CD4-positive, alpha-beta T cell treated with Interleukin-17A for 1 hour (primary cell): ENCODE measurements at places on chromosomes 2 and 18.

- DNase-seq, result no peak
Observed at GRCh38 chr2:176211110-176211509, 22.6 kb downstream of the HOXD1 start.

DNA sequence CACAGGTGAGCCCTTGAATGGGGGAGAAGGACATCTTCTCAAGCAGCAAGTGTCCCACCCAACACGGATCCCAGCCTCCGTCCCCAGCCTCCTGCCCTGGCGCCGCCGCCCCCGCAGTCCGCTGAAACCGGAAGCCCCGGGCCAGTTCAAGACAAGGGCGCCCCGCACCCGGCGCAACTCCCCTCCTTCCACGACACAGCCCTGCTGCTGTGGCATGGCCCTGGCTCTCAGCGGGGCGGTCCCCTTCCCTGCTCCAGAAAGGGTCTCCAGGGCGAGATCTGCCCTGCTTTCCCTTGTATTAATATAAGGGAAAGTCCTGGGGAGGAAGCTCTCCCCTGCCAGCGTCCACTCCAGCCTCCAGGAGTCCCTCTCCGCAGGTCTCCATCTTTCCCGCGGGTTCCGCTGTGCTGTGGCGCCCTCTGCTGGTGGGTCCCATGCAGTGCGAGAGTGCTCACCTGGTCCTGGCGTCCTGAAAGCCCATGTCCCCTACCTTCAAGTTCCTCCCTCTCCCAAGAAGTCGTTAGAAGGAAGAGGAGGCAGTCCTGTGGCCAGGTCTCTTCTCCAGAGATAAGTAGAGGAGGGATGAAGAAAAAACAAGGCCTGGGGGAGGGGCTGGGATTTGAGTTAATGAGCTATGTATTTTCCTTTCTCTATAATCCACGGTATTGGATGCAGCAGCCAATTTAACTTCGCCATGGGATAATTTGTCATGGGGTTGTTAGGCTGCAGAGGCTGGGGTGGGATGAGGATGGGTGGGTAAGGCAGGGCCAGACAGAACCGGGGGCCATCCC is 176.0 kb downstream of the SMAD2 start:
- DNase-seq, result peak; percentile 33

DNA sequence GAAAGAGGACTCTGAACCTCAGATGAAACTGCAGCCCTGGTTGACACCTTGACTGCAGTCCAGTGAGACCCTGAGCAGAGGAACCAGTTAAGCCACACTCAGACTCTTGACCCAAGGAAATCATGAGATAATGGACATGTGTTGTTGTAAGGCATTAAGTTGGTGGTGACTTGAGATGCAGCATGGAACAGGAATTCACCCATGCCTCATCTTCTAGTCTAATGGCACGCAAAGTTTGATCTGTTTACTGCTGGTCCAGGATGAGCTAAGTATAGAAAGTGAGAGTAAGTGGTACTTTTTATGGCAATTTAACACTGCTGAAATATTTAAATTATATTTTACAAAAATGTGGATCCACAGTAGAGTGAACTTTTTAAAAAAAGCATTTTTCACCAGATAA is 51.3 kb upstream of the LTBP1 start:
- no peak for DNase-seq

- peak; percentile 69 for DNase-seq
Observed at GRCh38 chr2:30225131-30225762, 6.1 kb upstream of the LBH start.

- DNase-seq, result no peak
Observed at GRCh38 chr2:112634874-112635157, 10.9 kb upstream of the SLC20A1 start.

DNA sequence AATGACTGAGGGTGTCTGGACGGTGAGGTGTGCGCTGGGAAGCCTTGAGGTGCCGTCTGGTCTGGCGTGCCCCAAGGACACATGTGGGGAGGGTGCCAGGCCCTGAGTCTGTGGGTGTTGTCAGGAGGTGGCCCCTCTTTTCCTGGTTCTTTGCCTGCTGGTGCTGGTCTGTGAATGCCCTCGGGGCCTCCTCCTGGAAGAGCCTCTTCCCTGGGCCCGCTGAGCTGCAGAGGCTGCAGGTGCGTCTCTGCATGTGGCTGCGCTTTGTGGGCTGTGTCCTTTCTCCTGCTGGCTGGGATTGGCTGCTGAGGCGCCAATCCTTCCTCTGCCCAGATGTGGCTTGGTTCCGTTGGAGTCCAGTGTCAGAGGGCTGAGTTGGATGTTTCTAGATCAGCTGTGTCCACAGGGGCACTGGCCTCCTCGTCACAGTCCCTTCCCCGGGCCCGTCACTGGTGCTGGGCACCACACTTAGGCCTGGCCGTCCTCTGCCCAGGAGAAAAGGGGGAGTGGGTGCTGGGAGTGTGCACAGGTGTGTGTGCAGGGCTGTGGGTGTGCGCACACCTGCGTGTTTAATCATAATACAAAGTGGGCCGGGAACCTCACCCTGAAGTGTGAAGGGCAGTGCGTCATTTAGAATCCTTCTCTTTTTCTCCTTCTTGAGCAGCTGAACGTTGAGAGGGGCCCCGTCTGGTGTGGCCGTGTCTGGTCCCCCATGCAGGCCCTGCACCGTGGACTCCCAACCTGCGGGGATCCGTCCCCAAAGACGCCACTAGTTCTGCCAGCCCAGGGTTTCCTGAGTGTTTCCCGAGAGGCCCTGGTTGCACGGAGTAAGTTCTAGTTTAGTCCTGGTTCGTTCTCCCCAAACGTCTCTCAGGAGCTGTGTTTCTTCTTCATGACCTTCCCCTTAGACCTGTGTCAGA is 35.5 kb downstream of the RTP5 start:
- DNase-seq, result no peak

- DNase-seq, result no peak
Observed at GRCh38 chr2:49804111-49804510, 649.8 kb upstream of the FSHR start.

- DNase-seq, result no peak
Observed at GRCh38 chr2:202418511-202418910, 42.4 kb downstream of the BMPR2 start.

DNA sequence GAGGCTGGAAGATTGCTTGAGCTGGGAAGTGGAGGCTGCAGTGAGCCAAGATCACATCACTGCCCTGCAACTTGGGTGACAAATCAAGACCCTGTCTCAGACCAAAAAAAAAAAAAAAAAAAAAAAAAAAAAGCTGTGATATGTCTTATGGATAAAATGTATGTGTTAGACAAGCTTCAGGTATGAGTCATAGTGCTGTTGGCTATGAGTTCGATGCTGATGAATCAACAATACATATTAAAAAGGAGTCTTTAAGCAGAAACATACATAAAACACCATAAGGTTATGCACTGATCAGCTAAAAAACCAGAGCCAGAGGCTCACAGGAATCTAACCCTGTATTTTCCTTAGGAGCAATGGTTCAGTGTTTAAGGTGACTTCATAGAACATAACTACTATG is 332.3 kb downstream of the NCKAP5 start:
- DNase-seq, result no peak

DNA sequence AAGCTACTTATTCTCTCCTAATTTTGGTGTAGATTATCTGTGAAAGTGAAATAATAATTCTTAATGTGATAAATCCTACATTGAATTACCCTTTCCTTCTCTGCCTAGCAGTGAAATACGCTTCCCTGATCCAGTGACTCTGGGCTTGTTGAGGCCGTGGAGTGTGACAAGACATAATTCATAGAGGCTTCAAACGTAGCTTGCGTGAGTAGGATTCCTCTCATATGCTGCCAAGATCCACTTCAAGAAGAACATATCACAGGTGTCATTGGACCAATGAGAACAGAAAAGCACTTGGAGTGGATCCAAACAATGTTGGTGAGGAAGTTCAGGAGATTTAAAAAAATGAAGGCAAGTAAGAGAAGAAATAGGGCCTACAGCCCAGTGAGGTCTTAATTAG is 221.3 kb upstream of the TMEFF2 start:
- no peak for DNase-seq

DNA sequence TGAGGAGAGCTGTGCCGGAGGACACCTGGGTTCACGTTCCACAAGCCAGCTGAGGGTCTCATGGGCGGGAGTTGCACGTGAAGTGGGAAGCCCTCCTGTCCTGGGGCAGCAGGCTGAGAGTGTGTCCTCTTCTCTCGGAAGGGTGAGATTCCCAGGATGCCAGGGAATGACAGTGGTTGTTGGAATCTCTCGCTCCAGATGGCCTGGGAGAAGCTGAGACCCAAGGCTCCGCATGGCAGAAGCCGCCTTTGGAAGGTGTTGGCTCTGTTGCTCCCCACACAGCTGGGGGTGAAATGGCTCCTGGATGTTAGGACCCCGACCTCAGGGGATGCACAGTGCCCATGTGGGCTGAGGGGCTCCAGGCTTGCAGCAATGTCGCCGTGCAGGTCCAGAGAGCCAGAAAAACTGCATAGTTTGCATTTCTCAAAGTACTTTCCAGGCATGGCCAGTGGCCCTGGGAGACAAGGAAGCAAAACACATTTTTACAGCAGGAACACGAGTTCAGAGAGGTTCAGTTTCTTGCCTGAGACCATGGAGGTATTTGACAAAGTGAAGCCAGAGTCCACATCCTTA is 153.4 kb downstream of the TMEM18 start:
- no peak for DNase-seq

DNA sequence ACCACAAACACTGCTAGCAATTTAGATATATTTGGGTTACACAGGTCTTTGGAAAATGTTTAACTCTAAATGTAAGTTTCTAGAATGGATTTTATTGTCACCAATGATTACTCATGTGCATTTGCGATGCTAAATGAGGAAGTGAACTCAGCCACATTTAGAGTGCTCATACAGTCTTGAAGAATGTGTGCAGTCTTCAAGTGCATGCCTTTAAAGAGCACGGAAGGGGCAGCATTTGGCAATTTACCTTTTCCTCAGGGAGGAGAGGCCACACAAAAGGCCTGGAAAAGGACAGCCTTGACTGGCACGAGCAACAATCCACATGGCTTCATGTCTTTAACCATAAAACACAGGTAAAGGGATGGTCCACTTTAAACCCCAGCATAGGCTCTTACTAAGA is 78.5 kb upstream of the STK17B start:
- DNase-seq, result no peak

DNA sequence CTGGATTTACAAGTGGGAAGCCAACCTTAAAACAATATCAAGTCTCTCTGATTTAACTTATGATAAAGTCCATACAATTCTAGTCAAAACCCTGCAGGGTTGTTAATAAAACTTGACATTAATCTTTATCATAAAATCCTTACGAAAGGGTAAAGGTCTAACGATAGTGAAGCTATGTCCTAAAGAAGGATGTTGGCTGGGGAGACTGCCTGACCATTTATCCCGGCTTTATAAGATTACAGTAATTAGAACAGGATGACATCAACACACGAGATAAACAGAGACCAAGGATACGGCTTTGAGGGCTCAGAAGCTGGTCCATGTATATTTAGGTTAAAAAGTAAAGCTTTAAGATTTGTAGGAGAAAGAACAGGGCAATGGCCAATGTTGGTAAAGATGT is 189.0 kb upstream of the COPS8 start:
- DNase-seq, result no peak
